ENCODE measurements at places on chromosomes 5 and 9.
A peak's percentile ranks its signal among the peaks of the same experiment; 100 is the strongest.

GRCh38 chr5:158033076-158033475 is 174.1 kb upstream of the CLINT1 start:
- DNase-seq: no peak

- DNase-seq: no peak
Measured at GRCh38 chr5:9222054-9222976, 323.6 kb downstream of the SEMA5A start.

- DNase-seq: no peak
Measured at GRCh38 chr5:127995556-127995955, 88.0 kb upstream of the SLC12A2 start.

DNA sequence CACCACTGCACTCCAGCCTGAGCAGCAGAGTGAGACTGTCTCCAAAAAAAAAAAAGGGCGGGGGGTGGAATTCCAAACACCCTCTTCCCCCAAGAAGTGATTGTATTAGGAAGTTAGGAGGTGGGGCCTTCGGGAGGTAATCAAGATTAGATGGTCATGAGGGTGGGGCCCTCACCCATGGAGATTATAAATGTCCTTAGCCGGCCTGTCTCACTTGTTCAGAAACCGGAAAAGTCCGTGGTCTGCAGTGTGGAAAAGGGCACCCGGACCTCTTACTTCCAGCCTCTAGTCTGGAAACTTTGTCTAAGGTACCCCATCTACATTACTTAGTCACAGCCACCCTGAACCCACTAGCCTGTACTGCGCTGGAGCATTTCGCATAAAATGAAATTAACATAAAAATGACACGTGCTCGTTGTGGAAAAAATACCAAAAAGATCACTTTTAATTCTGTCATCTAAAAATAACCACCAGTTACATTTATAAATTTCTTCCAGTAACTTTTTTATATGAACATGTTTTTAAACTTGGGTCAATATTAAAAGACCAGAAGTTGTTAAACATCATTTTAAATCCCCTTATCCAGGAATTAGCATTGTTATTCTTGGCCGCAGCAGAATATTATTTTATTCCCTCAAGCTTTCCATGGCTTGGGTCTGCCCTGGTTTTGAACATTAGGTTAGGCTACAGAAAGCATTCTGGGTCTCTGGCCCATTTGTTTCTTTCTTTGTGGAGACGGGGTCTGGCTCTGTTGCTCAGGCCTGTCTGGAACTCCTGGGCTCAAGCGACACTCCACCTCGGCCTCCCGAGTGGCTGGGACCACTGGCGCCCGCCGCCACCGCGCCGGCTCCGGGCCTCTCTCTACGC is 1.2 kb upstream of the CKS2 start:
- DNase-seq: no peak

- DNase-seq: no peak
Measured at GRCh38 chr9:77872177-77872576, 159.4 kb downstream of the GNAQ start.

DNA sequence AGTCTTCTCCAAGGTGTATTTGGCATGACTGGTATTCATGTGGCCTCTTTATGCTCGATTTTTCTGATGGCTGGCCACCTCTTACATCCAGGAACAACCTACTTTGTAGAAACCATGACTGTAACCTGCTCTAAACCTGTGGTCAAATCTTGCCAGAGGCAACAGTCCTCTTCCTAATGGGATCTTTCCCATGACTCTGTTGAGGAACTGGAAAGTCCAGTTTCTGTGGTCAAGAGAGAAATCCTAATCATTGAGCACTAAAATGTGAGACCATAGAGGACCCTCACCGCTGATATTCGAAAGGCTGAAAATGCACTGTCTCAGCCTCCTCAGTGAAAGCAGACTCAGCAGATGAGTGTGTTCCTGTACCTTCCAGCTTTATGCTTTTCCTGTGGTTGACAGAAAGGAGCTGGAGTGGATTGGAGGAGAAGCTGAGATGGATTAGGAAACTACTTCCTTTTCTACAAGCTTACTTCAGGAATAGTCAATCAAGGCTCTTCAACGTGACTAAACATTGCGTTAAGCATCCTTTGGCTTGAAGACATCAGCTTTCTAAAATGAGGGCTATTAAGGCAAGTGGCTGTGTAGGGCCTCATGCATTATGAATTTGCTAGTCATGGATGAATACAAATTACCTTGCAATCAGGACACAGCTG is 69.7 kb upstream of the DAPK1 start:
- DNase-seq: no peak

DNA sequence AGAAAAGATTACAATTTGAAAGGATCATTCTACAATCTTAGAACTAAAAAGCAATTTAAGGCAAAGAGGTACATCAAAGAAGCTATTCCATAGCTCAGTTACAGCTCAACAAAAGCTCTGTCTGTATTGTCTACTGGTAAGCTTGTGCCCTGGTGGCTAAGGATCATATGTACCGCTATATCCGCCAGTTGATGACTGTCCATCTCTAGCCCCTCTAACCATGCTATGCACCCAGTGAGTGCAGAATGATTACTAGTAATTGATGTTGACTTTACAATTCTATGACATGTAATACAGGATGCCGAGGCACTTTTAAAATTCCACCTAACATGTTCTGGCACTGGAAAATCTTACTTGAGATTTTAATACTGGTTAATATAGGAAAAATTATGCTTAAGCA is 13.1 kb downstream of the LOX start:
- DNase-seq: no peak

DNA sequence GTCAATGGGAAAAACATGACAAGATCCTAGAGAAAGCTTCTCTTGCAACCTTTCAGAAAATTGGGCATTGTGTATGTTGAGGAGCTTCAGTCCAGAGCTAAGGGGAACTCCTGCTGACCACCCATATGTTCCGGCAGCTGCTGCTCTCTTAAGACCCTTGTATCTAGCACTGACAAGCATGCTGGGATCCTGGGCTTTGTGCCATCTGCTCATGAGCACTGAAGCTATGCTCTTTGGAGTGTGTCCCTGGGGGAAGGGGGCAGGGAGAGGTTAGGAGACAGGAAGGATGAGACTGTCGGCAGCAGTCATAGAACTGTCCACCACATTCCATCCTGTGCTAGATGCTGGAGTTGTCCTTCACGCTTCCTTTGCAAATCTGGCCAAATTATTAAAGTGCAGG is 109.3 kb downstream of the JAKMIP2 start:
- DNase-seq: no peak

DNA sequence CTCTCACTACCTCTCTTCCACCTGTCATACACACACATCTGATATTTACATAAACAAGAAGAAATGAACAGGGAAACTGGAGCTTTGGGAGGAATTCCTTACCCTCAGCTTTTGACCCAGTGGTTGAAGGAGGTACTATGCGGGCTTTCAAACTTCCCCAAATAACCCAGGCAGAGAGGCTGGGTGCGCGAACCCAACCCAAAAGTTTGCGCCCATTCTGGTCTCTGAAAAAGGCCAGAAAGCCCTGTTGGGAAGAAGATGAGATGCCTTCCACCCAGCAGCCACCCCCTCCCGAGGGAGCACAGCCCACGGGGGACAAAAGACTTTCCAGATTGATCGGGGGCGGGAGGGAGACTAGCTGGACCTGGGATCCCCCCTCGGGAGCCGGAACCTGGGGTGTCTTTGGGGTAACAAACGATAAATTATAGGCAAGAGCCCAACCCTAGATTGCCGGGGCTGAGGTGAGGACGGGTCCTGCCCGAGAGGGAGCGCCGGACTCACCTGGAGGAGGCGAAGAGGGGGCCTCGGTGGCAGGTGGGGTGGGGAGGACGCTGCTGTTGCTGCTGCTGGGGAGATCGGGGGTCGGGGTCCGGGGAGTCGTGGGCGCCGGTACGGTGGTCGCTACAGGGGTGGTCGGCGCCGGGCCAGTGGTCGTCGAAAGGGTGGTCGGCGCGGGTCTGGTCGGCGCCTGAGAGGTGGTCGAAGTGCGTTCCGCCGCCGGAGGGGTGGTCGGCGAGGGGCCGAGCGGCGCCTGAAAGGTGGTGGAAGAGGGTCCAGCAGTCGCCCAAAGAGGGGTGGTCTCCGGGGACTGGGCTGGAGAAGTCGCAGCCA is 798 bp downstream of the MEGF9 start:
- peak; percentile 38 for DNase-seq

GRCh38 chr5:124102486-124102885 is 590.5 kb downstream of the CSNK1G3 start:
- no peak for DNase-seq

- no peak for DNase-seq
Measured at GRCh38 chr5:111119221-111119620, 27.1 kb downstream of the WDR36 start.

GRCh38 chr9:123255718-123256117 is 12.7 kb downstream of the STRBP start:
- DNase-seq: no peak

DNA sequence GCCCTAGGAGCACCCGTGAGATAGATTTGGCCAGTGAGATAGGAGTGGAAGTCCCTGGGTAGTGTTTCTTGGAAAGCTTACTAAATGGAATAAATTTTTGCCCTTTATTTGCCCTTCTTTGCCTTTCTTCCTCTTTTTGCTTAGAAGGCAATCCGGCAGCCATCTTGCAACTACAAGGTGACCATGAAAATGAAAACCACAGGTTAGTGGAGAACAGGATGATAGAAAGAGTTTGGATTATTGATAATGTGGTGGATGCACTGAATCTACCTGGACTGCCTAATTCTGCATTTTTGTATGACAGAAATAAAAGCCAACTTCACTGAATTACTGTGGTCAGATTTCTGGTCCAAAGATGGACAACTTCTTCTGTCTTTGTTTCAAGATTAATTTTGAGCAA is 33.2 kb downstream of the TARS1 start:
- no peak for DNase-seq

- no peak for DNase-seq
Measured at GRCh38 chr9:4669890-4670289, 3.6 kb upstream of the SPATA6L start.

DNA sequence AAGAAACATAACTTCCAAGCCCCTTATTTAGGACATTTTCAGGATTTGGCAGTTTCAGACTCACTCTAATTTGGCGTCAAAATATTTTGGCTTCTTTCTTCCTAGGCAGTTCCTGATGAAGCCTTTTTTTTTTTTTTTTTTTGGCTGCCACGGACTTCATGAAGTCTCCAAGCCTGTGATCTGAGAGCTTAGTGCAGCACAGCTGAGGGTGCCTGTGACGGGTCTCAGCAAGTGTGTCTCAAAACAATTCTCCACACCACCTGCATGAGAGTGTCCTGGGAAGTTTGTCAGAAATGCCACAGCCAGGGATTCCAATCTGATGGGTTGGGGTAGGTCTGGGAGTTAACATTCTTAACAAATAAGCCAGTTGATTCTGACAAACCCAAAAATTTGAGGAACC is 6.0 kb upstream of the ESM1 start:
- no peak for DNase-seq

DNA sequence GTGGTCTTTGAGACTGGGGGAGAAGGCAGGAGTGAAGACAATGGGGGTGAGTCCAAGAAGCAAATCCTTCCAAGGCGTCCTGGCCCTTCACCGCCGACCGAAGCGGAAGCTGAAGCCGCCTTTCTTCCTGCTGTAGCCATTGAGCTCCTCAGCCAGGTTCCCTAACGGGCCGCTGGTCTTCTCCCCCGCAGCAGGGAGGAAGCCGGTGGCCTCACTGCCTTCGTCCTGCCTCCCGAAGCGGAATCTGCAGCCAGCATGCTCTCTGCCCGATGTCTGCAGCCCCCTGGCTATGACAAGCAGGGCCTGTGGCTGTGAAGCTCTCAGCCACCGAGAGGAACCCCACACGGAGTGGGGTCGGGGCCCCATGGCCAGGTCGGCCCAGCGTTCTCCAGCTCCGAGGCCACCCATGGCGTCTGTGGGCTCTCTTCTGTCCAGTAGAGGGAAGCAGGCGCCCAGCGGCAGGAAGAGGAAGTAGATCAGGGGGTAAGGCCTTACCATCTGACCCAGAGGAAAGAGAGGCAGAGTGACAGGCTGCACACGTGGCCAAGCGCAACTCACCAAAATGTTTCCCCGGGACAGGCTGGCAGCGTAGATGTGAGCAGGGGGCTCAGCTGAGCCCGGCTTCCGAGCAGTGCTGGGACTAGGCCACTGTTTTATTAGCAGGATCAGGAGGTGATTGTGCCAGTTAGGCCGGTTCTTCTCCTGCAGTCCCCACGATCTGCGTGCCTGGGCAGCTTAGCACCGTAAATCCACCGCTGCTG is 3.1 kb downstream of the QRFP start:
- DNase-seq: no peak

DNA sequence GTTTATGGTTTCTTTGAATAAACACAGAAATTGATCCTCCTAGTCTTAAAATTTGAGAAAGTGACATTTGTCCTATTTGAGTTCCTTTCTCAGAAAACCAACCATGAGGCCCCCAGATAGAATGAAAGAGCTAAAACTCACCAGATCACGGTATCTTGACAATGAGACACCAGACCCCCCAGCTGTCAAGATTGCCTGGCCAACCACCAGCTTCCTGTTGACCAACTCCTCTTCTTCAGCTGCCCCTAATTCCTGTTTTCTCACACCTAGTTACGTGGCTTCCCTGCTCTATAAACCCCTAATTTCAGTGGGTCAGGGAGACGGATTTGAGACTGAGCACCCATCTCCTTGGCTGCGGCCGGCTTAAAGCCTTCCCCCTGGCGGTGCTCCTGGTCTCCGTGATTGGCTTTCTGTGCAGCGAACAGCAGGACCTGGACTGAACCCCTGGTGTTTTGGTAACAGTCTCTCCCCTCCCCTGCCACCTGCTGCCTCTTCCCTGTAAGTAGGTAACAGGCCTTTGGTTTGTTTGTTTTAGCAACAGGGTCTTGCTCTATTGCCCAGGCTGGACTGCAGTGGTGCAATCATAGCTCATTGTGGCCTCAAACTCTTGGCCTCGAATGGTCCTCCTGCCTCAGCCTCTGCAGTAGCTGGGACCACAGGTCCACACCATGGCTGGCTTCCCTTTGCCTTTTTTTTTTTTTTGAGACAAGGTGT is 4.8 kb upstream of the ENTPD2 start:
- no peak for DNase-seq

DNA sequence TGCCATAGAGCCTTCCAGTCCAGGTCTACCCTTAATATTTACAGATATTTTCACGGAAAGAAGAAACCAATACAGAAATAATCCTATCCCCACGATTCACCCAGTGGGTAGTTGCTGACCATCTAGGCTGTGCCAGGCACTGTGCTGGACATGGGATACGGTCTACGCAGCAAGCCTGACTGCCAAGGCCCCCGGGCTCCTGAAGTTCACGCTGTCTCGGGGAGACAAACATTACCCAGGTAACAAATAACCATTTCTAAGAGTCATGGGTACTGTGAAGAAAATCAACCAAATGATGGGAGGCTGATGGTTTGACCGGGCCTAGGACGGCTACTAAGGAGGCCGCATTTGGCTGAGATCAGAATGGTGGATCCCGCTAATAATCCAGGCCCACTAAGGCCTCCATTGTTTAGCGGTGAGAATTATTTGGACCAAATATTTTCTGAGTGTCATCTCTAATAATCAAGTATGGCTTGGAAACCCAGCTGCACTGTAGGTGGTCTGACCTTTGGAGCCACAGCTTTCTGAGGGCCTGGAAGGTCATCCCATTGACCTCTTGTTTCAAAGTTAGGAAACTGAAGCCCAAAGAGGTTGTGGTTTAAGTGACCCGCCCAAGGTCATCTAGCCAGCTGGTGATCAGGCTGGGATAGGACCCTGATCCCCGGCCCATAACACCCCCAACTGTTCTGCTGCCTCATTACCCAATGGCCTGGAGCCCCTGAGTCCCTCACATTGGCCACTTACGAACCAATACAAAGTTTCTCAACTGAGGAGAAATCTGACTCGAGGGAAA is 82.4 kb downstream of the AK8 start:
- DNase-seq: no peak

- DNase-seq: no peak
Measured at GRCh38 chr5:59140133-59140532, 557.3 kb downstream of the RAB3C start.

GRCh38 chr5:53418826-53419658 is 61.4 kb upstream of the FST start:
- peak; percentile 63 for DNase-seq

- no peak for DNase-seq
Measured at GRCh38 chr9:120774719-120775118, 18.5 kb downstream of the FBXW2 start.

Measured in AG08395 (cell line).